ENCODE measurements at places on chromosomes 4 and X. TPM values are rescaled to one million over a fixed set of nuclear protein-coding genes. Genes with fewer than 3 reads are reported as not detected.

GRCh38 chr4:119000400-119000799, 111.7 kb downstream of the SYNPO2 start:
- DNase-seq = no peak

GRCh38 chr4:102247041-102247440, 98.2 kb downstream of the SLC39A8 start:
- DNase-seq = no peak

DNA sequence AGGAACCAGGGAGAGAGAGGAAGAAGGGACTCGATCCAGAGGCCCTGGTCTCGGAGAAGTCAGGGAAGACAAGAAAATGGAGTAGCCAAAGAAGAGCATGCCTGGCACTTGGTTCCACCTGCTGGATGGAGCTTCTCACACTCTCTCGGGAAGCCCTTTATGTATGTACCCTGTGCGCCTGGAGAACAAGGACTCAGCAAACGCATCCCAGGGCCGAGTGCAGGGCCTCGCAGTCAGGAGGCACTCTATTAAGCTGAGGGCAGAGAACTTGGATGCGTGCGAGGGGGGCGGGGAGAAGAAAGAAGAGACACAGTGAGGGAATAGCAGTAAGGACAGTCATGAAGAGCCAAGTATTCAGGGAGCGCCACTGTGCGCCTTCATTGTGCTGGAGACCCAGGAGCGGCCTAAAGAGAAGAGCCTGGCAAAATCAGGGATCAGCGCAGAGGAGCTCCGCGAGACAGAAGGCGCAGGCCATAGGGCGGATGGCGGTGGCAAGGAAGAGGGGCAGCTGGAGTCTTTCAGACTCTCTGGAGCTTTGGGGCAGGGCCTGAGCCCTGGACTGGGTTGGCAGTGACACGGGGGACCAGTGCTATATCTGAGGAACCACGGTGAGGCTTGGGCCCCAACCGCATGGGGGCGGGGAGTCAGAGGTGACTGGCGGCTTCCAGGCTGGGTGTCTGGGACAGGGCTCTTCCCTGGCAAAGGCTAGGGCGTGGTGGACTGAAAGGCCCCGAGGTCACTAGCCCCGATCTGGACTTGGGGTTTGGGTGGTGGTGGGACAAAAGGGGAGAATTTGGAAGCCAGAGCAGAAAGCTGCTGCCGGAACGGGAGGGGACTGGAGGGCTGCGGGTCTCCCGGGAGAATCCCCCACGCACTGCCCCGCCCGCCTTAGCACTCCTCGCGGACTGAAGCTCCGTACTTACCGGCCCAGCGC, 1.9 kb upstream of the SEPTIN6 start:
- no peak for DNase-seq

- DNase-seq = no peak
Measured at GRCh38 chrX:153781428-153782047, 697 bp downstream of the SRPK3 start.

GRCh38 chrX:121301356-121301755, 253.9 kb downstream of the GLUD2 start:
- DNase-seq = no peak

GRCh38 chrX:33434256-33435092, 223.1 kb upstream of the DMD start:
- DNase-seq = peak; percentile 49

DNA sequence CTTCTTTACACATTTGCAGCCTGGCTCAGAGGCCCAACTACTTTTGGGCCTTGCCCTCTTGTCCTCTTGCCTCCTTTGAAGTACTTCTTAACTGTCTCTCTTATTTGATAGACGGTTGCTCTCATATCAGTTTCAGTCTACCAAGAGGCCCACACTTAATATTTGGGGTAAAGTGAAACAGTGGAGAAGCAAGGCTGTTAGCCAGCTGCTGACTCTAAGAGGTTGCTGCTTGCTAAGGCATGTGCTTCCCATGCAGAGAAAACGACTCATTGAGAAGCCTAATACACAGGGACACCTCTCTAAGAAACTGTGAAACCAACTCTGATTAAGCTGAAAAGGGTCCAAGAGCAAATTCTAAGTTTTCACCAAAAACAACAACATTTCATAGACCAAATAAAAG, 94.6 kb downstream of the PPP3CA start:
- DNase-seq = no peak

DNA sequence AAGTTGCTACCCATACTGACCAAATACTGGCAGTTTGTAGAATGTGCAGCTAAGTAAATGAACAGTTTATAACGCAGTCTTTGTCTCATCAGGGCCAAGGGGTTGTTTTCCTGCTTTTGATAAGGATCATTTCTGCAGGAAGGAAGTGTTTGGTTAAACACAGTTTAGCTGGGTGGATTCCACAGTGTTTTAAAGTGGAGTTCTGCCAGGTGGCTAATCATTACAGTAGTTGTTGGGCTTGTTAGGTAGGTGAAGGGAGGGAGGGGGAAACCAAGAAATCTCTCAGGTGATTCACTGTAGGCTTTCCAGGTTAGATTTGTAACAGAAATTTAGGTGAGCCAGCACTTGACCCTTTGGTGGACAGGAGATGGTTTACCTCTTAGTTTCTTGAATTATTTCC, 58.1 kb downstream of the FNIP2 start:
- no peak for DNase-seq

- DNase-seq = no peak
Measured at GRCh38 chrX:2751291-2751690, 549 bp upstream of the XG start.

DNA sequence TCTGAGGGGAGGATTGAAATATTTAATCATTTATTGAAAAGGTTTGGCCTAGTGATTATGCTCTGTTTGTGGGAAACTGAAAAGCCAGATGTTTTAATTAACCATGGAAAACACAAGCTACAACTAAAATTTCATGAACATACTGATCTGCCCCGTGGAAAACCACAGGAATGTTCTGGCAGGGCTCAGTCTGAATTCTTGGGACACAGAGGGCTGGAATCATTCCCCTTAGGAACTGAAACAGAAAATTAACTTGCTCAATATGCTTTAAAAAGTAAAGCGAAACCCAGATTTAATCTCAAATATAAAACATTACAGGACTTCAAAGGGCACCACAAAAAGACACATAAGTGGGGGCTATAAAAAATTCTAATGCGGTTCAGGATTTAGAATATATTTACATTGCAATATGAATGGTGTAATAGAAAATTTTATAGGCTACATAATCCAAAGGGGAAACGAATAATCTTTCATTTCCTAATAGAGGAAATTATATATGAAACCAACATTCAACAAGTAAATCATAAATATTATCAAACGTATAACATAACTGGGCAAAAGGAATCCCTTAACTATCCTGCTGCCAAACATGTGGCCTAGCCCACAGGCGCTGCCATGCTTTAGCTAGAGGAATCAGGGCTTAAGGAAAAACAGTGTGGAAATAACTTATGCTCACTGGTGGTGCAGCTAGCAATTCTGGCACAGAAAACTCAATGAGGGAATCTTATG, 70.9 kb downstream of the APBB2 start:
- DNase-seq = no peak

DNA sequence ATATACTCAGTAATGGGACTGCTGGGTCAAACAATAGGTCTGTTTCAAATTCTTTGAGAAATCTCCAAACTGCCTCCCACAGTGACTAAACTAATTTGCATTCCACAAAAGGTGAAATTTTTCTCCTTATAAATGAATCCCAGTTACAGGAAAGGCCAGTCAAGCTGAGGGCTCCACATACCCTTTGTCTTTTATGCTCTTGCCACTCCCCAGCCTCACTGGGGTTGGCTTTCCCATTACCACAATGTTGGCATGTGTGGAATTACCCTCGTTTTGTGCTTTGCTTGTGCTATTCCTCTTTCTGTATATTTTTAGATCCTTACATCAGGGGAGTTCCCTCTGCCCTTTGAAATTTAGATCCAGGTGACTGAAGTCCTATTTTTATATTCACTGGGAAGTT, 220.2 kb upstream of the LCORL start:
- DNase-seq = no peak

DNA sequence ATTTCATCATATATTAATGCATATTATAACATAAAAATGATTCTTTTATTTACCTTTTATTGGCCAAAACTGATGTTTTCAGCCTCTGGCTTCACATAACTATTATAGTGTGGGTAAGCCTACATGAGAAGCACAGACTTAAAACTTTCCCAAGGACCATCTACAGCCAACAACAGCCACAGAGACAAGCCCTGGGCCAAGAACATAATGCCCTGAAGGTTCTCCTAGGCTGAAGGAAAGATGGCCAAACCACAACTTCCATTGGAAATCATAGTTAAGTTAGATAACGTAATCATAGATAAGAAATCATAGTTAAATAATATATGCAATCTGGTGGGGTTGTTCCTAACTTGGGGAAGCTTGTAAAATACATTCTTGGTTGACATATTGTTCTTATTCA, 280.0 kb upstream of the EMCN start:
- no peak for DNase-seq

DNA sequence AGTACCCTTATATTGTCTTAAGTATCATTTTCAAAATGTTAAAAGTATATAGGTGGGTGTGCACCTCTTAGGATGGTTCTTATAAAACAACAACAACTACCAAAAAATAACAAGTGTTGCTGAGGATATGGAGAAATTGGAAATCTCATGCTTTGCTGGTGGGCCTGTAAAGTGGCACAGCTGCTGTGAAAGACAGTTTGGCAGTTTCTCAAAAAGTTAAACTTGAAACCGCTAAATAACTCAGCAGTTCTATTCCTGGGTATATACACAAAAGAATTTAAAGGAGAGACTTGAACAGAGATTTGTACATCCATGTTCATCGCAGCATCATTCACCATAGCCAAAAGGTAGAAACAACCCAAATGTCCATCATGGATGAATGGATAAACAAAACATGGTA, 65.5 kb downstream of the HAND2 start:
- DNase-seq = no peak

- no peak for DNase-seq
Measured at GRCh38 chr4:70657326-70657725, 9.0 kb downstream of the JCHAIN start.

GRCh38 chr4:124868495-124868894, 156.0 kb upstream of the ANKRD50 start:
- no peak for DNase-seq

DNA sequence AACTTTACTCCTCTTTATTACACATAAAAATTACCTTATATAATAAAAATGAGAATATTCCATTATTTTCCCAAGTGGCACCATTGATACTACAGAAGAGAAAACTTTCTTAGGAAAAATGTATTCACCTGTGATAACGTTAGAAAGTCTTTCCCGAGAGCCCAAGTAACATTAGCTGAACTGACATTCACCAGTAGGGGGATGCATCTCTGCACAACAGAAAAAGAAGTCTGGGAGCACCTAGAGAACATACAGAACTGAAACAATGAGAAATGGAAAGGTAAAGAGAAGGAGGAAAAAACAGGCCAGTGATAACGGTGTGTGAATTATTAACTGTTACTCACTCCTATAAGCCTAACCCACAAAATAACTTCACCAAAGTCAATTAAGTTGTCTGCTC, 423.3 kb downstream of the CENPC start:
- no peak for DNase-seq

DNA sequence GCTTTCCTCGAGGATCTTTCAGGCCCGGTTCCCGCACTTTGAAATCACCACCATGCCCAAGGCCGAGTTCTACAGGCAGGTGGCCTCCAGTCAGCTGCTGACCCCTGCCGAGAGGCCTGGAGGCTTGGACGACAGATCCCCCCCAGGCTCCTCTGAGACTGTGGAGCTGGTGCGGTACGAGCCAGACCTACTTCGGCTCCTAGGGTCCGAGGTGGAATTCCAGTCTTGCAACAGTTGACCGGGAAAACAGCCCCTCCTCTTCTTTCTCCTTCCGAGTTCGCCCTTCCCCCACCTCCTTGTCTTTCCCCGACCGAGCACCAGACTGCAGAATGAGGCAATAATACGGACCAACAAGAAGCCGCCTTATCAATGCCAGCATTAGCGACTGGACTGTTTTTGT, 54.4 kb downstream of the ELF4 start:
- DNase-seq = no peak

- no peak for DNase-seq
Measured at GRCh38 chr4:8912506-8912905, 40.9 kb upstream of the HMX1 start.

- no peak for DNase-seq
Measured at GRCh38 chr4:177308847-177309521, 690 bp upstream of the NEIL3 start.

GRCh38 chrX:40176351-40177116, 78.8 kb upstream of the BCOR start:
- DNase-seq = peak; percentile 70

GRCh38 chr4:10949039-10949733, 264.6 kb upstream of the CLNK start:
- no peak for DNase-seq

- no peak for DNase-seq
Measured at GRCh38 chrX:30597216-30598012, 19.8 kb upstream of the TASL start.

GRCh38 chrX:70082723-70083122, 20.5 kb downstream of the OTUD6A start:
- DNase-seq = no peak

XAGE1A gene
- total RNA-seq = not detected

CFAP47 gene
- not detected for total RNA-seq

DDX53 gene
- not detected for total RNA-seq

CSN3 gene
- total RNA-seq = not detected

COMMD8 gene
- total RNA-seq = 16.8 TPM

AKAP14 gene
- total RNA-seq = not detected

HTATSF1 gene
- total RNA-seq = 30.4 TPM

OTC gene
- total RNA-seq = 5.8 TPM

MAGEA3 gene
- total RNA-seq = not detected

PDLIM3 gene
- 30.8 TPM for total RNA-seq

TBC1D14 gene
- 56.6 TPM for total RNA-seq

CXCL3 gene
- 20.8 TPM for total RNA-seq

MAGEC3 gene
- not detected for total RNA-seq

KLHL15 gene
- 3.7 TPM for total RNA-seq

IGSF1 gene
- total RNA-seq = 0.12 TPM
